ENCODE measurements at places on chromosomes 6 and 20.

DNA sequence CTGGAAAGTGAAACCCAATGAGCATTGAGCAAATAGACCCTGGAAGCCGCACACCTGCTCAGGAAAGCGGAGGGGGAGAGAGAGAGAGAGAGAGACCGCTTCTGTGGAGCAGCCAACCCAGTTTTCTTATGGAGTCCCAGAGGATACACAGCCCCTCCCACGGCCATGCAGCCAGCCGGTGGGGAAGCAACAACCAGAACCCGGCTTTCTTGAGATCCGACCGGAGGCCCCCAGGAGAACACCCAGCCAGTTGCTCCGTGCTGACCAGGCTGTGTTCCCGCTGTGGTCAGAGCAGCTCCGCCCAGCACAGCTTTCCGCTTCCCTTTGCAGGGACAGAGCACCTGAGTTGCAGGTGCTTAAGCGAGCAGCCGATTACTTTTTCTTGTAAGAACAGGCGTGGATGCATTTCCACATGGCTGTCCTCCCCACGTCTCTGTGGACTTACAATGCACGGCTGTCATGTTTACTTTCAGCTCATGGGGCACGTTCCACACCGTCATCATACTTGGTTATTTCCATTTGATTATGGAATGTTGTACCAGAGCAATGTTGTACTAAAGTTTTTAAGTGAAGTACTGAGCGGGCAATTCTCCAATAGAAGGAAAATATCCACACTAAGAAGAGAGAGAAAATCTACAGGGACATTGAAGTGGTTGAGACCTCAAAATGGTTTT, 381.9 kb downstream of the THBS2 start:
- DNase-seq = no peak

DNA sequence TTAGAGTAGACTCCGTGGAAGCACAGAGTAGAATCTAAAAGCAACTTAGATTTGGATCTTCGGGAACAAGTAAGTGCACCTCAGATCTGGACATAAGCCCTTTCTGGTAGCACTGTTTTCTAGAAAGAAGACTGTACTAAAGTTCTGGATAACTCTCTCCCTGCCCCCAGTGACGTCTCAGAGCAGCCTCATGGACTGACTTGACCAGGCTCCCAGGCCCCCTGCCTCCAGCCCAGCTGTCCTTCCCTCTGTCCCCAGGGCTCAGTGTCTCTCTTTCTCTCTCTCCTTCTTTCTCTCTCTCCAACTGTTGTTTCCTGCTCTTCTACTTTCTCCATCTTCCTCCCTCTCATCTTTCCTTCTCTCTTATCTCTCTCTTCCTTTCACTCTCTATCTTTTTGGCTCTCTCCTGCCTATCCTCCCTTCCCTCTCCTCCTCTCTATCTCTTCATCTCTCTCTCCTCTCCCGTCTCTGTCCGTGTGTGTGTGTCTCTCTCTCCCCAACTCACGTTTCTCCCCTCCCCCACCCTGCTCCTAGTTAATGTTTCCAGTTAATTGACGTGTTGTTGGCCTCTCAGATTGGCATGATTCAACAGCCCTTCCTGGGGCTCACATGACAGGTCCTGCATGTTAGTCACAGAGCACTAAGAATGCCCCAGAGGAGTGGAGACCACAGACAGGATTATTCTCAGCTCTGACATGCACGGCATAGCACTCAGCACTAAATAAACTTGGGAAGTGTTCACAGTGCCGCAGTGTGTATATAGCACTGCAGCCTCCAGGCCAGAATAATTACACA, 180.4 kb upstream of the FOXQ1 start:
- DNase-seq = no peak

DNA sequence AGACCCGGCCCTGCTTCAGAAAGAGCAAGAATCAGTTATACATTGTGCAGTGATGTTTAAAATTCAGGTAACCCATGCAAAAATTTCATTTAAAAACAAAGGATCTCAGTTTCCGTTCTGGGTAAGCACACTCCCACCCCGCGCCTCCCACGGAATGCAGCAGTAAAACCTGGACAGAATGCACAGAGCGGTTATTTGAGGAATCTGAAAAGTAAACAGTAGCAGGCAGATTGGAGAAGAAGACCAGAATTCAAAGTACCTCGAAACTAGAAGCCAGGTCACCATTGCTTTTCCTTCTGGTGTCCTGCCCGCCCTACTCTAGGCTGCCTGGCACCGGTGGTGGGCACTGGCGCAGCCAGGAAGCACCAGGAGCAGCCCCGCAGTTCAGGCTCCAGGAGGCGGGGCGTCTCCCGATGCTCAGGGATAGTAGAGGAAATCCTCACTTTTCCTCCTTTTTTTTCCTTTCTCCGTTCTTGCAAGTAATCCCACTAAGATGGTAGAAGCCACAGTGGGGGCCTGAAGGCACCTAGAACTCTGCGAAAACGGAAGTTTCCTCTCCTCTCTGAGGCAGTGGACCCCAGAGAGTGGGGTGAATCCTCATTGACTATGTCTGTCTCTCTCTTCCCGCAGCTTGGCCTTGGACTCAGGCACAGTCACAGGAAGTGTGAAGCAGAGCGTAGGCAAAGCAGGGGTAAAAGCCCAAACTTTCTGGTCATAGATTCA, 28.3 kb downstream of the METTL24 start:
- no peak for DNase-seq

GRCh38 chr20:4082406-4083097, 67.2 kb upstream of the RNF24 start:
- DNase-seq = peak; percentile 73

GRCh38 chr20:29497261-29497671, 1760.2 kb upstream of the DEFB115 start:
- DNase-seq = peak; percentile 8

DNA sequence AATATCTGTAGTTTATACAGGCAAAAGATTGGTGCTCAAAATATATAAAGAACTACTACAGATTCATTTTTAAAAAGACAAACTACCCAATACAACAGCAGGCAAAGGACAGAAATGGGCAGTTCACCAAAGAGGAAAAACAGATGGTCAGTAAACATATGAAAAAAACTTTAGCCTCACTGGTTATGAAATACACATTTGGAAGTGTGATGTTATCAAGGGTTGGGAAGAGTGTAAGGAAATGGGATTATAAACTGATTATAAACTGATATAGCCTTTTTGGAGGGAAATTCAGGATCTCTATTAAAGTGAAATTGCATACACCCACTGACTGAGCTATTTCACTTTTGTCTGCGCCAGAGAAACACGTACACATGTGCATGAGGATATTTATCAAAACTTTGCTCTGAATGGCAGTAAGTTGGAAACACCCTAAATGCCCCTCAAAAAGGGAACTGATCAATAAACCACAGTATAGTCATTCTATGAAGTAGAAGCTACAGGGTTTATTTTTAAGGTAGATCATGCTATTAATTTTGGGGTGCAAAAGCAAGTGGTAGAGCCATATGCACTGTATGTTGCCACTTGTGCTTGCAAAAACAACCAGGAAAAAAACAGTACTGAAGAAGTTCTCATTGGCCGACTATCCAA, 32.2 kb upstream of the ARFGEF2 start:
- DNase-seq = no peak

- no peak for DNase-seq
Measured at GRCh38 chr6:92111386-92111785, 1308.0 kb downstream of the EPHA7 start.

GRCh38 chr20:58886546-58886945, 34.0 kb downstream of the GNAS start:
- DNase-seq = no peak

DNA sequence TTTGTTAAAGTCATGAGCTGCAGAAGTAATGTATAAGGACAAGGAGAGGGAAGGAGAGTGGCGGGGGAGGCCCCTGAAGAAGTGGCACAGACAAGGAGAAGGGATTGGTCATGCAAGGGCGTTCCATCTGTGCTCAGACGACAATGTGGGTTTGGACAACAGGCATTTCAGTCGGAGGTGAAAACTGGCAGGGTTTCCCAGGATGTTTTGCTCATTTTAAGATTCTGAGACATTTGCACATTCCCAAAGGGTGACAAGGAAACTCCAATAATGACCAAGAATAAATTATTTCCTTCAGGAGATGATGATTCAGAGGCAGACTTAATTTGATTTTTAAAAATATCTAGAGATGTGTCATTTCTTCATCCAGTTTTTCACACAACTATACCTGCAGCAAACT, 181.8 kb downstream of the HIVEP2 start:
- DNase-seq = no peak

- DNase-seq = no peak
Measured at GRCh38 chr20:7926767-7927166, 13.5 kb downstream of the HAO1 start.

- DNase-seq = no peak
Measured at GRCh38 chr6:99093456-99094190, 145.9 kb upstream of the FBXL4 start.

- no peak for DNase-seq
Measured at GRCh38 chr20:37528446-37529213, 954 bp upstream of the BLCAP start.

- no peak for DNase-seq
Measured at GRCh38 chr6:6829872-6830685, 241.6 kb downstream of the LY86 start.

- DNase-seq = no peak
Measured at GRCh38 chr6:32183483-32184083, 470 bp downstream of the AGER start.

DNA sequence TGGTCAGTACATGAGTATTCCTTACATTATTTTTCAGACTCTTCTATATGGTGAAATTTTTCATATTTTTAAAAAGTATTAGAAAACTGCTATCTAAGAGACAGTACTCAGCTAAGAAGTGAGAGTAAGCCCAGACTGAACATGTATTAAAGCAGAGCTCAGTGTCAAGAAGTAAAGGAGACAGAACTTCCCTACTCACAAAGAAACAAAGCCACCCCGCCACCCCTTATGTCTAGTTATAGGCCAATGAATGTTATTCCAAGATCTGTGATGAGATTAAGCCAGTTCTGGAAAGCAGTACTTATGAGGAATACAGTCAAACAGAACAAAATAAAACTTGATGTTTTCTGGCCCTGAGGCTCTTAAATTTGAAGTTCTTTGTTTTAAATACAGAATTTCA, 114.5 kb downstream of the RNGTT start:
- DNase-seq = no peak

GRCh38 chr6:159695984-159696383, 2.9 kb upstream of the SOD2 start:
- no peak for DNase-seq

DNA sequence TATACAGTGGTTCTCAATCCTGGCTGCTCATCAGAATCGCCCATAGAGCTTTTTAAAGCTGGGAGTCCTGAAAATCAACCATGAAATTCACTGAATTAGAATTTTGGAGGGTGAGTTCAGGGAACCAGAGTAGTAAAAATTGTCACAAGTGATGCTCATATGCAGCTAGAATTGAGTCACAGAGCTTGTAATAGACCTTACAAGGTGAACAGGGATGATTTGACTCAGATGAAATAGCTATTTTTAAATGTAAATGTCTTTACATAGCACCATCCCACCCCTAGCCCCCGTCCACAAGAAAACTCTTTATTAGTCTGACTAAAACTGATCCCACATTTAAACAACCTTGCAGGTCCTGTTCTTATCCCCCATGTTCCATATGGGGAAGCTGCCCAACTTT, 531.7 kb downstream of the LMBRD1 start:
- no peak for DNase-seq

DNA sequence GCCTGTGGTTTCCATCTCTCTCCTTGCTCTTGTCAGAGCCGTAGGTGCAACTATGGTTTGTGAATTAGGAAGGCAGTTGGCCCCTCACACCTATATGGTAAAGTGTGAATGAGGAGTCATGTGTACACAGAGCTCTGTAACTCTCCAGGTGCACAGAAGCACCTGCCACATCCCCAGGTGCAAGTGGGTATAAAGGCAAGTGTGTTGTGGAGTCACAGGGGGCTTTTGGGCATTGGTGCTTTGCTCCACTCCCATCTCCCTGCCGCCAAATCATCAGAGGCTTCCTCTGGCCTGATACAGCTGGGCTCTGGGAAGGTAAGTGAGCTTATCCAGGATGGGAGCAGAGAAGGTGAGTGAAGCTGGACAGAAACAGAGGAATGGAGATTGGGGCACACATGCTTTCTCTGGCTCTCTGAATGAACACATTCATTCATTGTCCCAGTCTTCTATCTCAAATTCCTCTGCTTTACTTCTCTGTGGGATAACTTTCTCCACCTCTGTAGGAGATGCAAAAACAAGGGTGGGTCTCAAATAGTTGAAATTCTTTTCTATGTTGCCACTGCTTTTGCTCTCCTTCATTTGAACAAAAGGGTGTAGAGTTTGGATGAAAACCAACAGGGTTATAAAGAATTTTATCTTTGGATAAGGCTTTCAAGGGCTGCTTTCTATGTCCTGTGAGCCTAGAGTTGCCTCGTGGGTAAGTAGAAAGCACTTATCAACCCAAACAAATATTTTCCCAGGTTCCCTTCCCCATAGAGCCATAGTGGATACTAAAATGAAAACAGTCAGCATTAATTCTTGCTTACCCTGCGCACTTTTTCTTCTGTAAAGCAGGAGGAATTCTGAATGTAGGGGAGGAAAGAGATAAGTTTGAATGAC, 45.0 kb upstream of the RIPOR2 start:
- no peak for DNase-seq

- DNase-seq = no peak
Measured at GRCh38 chr6:134584847-134585516, 267.1 kb upstream of the SGK1 start.

DNA sequence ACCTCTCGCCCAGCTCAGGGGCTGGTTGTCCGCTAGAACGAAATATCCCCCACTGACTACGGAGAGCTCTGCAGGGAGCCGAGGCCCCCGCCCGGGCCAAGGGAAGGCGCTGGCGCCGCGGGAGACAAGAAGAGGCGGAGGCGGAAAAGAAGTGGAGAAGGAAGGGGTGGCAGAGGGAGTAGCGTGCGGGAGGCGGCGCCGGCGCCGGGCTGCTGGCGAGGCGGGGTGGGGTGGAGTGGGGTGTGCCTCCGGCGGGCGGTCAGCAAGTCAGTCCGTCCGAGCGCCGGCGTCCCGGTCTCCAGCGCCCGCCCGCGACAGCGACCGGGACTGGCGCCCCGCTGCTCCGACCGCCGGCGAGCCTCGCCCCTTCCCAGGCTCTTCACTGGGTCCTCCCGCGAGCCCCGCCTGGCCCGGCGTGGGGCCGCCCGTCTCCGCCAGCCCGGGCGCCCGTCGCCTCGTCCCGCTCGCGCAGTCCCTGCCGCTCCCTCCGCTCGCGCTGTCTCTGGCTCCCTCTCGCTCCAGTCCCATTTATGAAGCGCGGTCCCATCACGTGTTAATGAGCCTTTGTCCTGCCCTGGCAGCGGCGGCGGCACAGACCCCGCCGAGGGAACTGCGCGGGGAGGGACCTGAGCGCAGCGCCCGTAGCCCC, at the start of gene CNR1:
Gene CNR1 (minus strand): TSS at position 504 of the 649 bp plus-strand sequence. CDS start 21,073 bp downstream, outside the sequence.
- DNase-seq = no peak

GRCh38 chr20:24118034-24118433, 129.5 kb upstream of the GGTLC1 start:
- no peak for DNase-seq

DNA sequence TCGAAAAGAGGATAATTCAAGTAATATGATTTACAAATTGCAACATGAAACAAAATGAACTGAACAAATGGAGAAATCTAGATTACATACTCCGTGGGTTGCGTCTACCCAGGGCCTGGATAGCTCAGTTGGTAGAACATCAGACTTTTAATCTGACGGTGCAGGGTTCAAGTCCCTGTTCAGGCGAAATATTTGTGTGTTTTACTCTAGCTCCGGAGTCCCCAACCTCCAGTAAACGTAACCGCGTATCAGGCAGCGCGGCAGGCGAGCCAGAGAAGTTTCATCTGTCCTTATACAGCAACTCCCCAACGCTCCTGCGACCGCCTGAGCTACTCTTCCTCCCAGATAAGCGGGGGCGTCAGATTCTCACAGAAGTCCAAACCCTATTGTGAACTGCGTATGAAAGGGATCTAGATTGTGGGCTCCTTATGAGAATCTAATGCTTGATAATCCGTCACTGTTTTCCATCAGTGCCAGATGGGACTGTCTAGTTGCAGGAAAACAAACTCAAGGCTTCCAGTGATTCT, 176.1 kb downstream of the TRIM27 start:
- DNase-seq = no peak
